ENCODE measurements at places on chromosomes 2 and 18.

GRCh38 chr2:176814740-176815367 is 397.7 kb upstream of the HNRNPA3 start:
- DNase-seq = no peak

DNA sequence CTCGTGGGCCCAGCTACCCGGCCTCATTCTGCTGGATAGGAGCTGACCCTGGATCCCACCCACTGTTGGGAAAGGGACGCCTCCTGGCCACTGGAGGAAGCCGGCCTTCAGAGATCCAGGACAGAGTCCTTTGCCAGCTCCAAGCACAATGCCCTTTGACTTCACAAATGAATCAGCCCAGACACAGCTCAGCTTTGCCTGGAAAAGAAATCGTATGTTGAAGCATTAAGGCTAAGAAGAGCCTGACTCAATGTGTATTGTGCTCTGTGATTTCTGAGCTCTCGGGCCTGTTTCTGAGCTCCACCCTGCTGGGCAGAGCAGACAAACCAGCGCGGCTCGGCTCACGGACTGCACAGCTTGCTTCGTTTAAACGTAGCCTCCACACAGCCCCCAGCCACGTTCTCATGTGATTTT is 162.9 kb upstream of the APCDD1 start:
- DNase-seq = no peak

GRCh38 chr2:201806442-201807170 is at the start of gene CDK15:
Gene CDK15 (plus strand): TSS chr2:201806537. CDS start chr2:201806665, 128 bp downstream.
- no peak for DNase-seq

DNA sequence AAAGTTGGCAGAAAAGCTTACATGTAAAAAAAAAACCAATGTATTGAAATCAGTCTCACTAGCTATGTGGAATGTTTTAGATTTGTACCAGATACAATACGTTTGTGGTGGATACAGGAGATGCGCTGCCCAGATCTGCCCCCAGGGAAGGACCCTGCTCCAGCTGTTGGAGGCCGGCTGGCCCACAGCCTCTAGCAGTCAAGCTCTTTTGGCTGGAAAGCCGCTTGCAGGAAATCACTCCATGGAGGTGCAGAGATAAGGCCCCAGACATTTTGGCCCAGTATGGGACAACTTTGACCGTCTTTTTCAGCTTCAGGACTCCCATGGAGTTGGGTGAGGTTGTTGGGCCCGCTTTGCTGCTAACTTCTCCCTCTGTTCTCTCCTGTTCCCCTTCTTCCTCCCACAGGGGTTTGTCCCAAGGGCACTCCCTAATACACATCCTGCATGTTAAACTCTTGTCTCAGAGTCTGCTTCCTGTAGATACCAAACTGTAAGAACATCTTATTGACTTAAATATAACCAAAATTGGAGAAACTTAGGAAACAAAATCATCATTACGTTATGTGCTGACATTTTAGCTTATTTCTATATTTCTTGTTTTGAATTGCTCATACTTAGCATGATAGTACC is 1.7 kb upstream of the QPCT start:
- DNase-seq = no peak

- no peak for DNase-seq
These were observed 128.5 kb downstream of the EPHA4 start for GRCh38 chr2:221443645-221444044.

DNA sequence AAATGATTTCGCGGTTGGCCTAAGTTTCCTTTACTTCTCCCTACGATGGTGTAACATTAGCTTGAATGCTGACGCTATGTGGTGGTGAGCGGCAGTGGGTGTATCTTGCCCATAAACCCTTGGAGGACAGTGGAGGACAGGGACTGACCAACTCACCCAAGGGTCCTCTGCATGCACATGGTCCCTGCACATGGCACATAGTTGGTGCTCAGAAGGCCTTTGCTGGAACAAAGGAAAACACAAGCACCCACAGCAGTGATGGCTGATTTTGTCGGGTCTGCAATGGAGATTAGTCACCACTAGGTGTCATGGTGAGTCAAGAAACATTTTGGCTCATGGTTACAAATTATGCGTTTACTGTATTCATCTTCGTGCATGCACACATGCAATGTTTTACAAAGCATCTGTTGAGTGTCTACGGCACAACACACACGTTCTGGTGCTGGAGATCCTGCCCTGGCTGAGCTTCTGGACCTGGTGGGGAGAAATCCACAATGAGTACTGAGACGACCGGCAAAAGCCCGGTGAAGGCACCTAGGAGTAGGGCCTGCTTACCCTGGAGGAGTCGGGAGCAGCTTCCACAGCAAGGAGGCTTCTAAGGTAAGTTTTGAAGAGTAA is 44.0 kb downstream of the PDCL3 start:
- DNase-seq = peak; percentile 64

GRCh38 chr18:59902131-59902992 is 2.6 kb downstream of the PMAIP1 start:
- no peak for DNase-seq

GRCh38 chr2:54695378-54695777 is 28.1 kb upstream of the EML6 start:
- DNase-seq = no peak

DNA sequence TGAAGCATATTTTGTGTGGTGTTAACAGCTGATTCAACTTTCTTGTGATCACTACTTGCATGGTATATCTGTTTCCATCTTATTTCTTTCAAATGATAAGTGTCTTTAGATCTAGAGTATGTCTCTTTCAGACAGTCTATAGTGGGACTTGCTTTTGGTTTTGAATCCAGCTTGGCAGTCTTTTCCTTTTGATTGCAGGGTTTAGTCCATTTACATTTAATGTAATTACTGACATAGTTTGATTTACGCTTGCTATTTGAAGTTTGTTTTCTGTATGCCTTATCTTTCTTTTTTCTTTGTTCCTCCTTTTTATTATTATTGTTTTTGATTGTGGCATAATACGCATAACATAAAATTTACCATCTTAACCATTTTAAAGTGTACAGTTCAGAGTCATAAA is 9.2 kb upstream of the RALBP1 start:
- DNase-seq = no peak

GRCh38 chr2:12282780-12283695 is 433.7 kb upstream of the TRIB2 start:
- DNase-seq = no peak

DNA sequence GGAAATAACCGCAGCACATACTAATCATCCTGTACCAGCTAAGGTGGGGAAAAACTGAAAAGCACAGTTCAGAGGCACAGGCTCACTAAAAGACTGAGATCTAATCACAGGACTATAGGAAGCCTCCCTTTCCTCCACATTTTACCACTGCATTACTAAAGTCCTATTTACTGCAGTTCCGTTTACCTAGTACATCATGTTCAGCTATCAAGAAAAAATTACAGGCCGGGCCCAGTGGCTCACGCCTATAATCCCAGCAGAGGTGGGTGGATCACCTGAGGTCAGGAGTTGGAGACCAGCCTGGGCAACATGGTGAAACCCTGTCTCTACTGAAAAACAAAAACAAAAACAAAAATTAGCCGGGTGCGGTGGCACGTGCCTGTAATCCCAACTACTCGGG is 11.0 kb upstream of the NBEAL1 start:
- no peak for DNase-seq

DNA sequence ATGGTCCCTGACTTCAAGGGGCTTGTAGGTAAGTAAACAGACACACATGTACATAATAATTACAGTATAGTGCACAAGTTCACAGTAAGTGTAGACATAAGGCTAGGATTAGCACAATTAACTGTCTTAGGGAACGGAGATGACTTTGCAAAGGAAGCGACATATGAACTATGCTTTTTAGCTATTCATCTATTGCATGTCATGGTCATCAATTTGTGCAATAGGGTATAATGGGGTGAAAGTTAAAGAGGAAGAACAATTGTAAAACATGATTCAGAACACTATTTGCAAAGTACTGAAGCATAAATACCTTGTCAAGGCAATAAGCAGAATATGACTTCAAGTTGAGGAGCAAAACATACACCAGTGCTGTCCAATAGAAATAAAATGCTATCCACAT is 112.3 kb upstream of the SLC8A1 start:
- DNase-seq = no peak

GRCh38 chr2:15925819-15926218 is 14.5 kb upstream of the MYCN start:
- DNase-seq = no peak

- DNase-seq = no peak
These were observed 668 bp upstream of the ANKRD12 start for GRCh38 chr18:9135912-9136314.

DNA sequence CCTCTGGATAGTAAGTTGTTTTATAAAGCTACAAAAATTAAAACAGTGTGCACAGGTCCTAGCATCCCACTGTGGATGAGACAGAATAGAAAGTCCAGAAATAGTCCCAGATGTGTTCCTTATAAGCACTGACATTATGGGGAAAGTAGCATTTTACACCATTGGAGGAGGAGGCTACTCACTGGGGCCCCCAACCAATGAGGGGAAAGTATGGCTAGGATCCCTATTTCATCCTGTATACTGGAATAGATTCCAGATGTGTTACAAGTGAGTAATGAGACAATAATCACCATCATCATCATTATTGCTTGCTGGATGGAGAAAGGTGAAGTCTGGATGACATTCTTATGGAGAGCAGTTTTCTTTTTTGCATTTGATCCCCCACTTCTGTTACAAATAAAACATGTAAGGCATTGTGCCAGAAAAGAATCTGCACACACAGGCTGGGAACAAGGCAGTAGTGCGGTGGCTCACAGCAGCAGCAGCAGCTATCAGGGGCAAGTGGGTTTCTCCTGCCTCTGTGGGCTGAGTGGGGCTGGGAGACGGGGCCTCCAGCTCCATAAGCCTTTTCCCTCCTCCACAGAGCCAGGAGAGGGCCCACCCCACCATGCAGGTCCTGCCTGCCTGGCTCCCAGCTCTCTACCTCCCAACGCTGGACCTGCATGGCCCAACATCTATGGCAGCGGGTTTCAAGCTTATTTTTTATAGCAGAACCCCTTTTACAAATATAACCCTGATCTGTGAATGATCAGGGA is 5.0 kb downstream of the ARID5A start:
- no peak for DNase-seq

GRCh38 chr18:36328916-36329315 is 31.4 kb downstream of the FHOD3 start:
- no peak for DNase-seq
